ENCODE measurements at places on chromosomes 4 and X.

DNA sequence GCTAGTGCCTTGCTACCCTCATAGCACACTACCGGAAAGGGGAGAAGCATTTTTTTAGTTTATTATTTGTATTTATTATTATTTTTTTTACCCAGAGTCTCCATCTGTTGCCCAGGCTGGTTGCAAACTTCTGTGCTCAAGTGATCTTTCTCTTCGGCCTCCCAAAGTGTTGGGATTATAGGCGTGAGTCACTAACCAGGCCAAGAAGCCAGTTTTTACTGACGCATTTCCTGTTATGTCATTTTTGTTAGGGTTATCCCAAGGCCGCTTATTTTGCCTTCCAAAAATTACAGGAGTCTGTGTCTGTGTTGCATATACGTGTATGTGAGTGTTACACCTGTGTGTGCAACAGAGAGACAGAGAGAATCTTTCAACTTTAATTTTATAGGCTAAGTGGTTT lies 404.5 kb downstream of the GBA3 start:
- DNase-seq = no peak

DNA sequence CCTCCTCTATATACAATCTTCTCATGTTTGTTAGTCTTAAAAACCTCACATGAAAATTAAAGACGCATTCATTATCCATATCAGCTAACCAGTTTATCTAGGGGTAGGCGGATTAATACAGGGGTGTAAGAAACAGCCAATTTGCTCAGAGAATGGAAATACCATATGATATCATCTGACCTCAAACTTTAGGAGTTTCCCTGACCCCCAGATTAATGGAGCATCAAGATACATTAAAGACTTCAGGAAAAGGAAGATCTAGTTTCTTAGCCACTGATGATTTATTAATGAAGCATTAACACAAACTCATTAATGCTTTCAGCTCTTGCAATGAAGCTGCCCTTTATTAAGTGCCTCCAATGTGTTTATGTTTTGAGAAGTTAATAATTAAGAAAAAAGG lies 67.5 kb downstream of the CAMK2D start:
- DNase-seq = no peak

- no peak for DNase-seq
Observed at GRCh38 chr4:148238811-148239493, 203.3 kb downstream of the NR3C2 start.

GRCh38 chr4:41044165-41044564 lies 170.2 kb downstream of the APBB2 start:
- DNase-seq = no peak

DNA sequence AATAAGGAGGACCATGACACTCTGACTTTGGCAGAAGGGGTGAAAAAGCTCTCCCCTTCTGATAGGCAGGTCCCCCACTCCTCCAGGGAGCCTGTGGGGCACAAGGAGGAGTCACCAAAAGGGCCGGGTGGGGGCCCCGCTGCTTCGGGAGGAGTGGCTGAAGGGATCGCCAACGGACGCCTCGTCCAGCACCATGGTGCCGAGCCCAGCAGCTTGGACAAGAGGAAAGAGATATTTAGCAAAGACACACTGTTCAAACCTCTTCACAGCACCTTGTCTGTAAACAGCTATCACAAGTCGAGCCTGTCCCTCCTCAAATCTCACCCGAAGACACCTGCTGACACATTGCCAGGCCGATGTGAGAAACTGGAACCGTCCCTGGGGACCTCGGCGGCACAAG lies 105.6 kb downstream of the STOX2 start:
- no peak for DNase-seq

GRCh38 chr4:183248201-183248600 lies 71.9 kb downstream of the CLDN22 start:
- no peak for DNase-seq

- no peak for DNase-seq
Observed at GRCh38 chr4:108965016-108965415, 202.2 kb upstream of the ETNPPL start.

GRCh38 chr4:139214039-139214534 lies 37.1 kb upstream of the ELF2 start:
- DNase-seq = no peak

DNA sequence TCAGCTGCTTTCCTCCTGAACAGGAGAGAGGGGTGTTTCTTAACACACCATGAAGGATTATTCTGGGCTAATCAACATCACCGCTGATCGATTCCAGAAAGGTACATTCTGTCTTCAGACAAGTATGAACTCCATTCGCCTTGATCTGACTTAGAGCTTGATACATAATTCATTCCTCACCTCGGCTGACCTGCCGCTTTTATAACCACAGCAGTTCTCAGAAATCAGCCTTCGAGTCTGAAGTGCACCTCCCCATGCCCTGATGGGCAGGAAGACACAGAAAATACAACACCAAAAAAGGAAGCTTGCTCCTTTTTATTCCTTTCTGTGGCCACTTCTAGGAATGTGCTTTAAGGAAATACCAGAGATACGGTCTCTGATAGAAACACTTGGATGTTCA lies 85.7 kb downstream of the JAKMIP1 start:
- DNase-seq = no peak

- no peak for DNase-seq
Observed at GRCh38 chrX:141903400-141904155, at the start of gene MAGEC1. Gene MAGEC1, plus strand, starts transcription at chrX:141903894. Its CDS starts 1,179 bp downstream, at chrX:141905073.

- no peak for DNase-seq
Observed at GRCh38 chr4:67727124-67727850, 26.3 kb upstream of the UBA6 start.

DNA sequence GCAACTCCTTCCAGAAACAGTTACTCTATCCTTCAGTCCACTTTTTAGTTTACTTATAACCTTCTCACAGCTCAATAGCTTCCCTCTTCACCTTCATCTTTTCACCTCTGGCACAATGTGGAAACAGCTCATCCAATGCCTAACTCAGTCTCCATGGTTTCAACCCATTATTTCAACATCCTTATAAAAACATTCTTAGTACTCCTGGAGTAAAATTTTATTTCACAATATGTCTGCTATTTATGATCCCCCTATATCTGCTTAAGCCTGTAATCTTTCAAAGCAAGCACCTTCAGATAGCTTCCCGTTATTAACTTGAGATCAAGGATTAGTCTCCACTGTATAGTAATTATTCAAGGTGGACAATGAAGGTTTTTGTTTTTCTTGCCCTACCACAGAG lies 156.3 kb downstream of the GASK1B start:
- no peak for DNase-seq
